ENCODE measurements at places on chromosomes 4 and X.

- DNase-seq = peak; percentile 66
Measured at GRCh38 chrX:150692831-150693724, at the start of gene MTMR1. MTMR1 (plus strand) TSS chrX:150693396; CDS start chrX:150693531, 135 bp downstream.

DNA sequence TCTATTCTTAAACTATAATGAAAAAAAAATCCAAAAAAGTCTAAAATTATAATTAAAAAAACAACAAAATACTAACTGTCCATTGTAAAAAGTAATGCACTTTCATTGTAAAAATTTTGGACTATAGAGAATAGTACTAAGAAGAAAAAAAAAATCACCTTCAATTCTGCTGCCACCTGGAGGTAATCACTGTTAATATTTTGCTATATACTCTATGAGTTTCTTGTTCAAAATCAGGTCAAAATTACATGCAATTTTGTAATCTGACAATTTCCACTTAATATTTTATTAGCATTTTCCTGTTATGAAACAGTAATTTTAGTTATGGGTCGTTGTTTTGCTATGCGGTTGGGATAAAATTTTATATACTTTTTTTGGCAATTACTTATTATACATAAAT lies 62.0 kb downstream of the HTT start:
- DNase-seq = no peak

DNA sequence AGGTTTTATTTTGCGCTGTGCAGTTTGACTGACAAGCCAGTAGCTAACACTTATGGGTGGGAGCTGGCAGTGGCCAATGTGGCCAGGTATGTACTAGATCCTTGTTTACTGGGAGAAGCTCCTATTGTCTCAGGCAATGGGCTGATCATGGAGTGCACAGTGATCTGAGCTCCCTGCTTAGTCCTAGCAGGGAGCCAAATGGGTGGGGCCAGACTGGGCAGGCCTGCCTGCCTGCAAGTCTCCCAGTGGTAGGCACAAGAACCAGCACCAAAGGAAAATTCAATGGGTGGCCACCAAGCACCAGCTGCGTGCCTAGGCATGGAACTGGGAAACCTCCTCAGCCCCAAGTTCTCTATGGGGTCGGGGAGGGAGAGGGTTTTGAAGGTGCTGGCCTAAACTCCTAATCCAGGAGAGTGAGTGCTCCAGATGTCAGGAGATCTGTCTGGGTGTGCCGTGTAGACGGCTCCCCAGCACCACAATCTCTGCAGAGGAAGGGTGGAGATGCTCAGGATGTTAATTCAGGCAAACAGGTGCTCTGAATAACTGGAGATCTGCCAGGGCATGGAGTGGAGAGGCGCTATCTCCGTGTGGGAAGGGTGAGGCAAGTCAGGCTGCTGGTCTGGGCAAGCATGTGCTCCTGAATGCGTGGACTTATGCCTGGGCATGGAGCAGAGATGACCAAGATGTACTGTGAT lies 48.2 kb downstream of the SPCS3 start:
- no peak for DNase-seq

- no peak for DNase-seq
Measured at GRCh38 chr4:146108756-146109155, 66.8 kb upstream of the LSM6 start.

DNA sequence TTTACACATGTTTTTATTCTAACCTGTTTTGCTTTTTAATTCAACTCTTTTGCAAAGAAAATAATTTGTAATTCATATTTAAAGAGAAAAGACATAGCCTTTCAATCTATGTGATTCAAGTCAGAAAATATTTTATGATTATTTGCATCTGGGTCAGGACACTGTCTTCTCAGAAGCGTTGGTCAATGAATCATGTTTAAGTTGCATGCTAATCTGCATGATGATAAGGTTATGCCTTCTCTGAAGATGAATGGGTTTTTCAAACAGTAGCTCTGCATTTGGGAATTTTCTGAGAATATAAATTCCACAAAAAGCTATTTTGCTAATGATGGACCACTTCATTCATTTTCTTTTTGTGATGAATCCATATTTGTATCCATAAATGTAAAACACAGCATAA lies 282.5 kb downstream of the TMA16 start:
- no peak for DNase-seq

DNA sequence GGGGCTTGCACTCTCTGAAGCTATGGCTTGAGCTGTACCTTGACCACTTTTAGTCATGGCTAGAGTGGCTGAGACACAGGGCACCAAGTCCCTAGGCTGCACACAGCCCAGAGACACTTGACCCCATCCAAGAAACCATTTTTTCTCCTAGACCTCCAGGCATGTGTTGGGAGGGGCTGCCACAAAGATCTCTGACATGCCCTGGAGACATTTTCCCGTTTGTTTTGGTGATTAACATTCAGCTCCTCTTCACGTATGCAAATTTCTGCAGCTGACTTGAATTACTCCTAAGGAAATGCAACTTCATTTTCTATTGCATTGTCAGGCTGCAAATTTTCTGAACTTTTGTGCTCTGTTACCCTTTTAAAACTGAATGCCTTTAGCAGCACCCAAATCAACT lies 142.6 kb downstream of the TECRL start:
- no peak for DNase-seq

GRCh38 chrX:50108264-50108663 lies 92.5 kb downstream of the AKAP4 start:
- no peak for DNase-seq

DNA sequence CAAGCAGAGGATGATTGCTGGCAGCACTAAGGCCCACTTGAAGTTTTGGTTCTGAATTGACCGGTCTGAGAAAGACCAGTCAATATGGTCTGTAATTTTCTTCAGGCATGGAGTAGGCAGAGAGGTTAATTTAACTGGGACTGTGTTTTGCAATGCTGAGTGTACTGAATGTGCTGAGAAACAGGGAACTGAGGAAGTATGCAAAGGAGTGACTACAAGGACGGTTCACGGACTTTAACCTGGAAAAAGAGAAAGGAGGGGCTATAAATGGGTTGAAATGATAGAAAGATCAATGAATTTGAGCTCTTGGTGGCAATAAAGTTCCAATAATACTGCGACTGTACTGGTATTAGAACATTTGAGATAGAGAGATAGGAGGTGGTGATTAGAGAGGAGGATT lies 84.5 kb downstream of the MAGEB17 start:
- no peak for DNase-seq

GRCh38 chrX:71958281-71958675 lies 47.6 kb downstream of the NHSL2 start:
- no peak for DNase-seq

DNA sequence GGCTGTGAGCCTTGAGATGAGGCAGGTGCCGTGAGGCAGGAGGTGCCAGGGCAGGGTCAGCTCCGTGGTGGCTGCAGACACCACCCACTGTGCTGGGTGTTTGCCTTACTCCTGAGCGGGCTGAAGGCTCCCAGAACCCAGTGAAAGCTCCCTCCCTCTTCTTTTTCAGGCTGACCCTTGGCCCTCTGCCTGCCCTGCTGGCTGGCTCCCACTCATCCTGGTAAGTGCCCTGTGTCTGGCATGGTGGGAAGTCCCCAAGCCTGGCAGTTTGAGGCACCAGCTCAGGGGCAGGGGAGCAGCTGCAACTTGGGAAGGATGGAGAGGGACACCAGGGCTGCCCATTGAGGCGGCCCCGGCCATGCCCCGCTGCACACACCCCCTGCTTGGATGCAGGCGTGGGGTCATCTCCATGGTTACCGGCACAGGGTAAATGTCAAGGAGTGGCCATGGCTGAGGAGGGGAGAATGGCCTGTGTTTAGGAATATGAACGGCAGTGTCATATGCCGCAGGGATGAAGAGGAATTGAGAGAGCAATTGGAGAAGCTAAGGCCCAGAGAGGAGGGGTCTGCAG lies 16.8 kb downstream of the SH3BP2 start:
- no peak for DNase-seq

- DNase-seq = no peak
Measured at GRCh38 chrX:149471397-149471796, 33.7 kb downstream of the IDS start.

DNA sequence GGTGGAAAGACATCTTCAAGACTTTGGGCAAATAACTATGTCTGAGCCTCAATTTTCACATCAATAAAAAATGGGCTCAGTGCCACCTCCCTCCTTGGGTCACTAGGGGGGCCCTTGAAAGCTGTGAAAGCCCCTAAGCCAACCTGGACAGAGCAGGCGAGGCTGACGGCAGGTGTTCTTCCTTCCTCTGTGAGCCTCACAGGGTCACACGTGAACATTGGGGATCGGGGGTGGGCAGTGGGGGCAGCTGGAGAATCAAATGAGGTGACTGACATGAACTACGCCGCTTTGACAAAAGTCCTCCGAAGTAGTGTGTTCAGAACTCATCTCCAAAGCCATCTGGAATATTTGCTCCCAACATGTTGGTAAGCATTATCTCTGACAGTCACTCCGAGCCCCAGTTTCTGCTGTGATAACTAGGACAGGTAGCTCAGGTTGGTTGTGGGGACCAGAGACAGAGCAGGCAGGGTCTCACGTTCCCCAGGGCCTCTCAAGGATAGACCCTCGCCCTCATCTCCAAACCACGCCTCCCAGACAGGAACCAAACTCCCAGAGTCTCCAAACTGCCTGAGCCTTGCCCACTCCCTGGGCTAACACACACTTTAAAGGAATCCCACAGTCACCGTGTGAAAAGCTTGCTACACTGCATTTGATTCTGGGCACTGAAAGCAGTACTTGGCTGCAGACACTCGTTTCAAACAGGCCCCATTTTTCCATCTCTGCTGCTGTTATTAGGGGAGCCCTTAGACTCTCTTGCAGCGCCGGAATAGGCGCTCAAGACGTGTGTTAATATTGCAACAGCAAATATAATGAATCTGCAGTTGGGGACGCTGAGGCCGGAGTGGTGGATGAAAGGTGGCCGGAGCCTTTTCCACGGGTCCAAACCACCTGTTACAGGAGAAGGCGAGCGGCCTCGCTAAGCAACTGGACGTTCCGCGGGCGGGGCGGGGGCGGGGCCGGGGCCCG lies 717 bp upstream of the WFS1 start:
- DNase-seq = no peak

DNA sequence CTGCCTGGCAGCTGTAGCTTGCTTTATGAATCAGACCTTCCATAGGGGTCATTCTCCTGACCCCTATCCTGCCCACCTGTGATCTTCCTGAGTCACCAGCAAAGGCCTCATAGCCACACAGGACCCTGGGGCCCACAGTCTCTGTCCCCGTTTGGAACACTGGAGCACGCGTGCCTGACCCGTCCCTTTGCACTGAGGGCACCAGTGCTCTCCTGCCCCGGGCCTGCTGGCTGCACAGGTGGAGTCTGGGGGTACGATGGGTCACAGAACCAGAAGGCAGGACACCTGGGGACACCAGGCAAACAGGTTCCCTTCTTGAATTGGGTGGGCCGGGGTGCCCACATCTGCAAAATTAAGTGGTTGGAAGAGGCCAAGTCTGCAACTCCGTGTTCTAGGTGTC lies 97.2 kb downstream of the CPZ start:
- DNase-seq = no peak

DNA sequence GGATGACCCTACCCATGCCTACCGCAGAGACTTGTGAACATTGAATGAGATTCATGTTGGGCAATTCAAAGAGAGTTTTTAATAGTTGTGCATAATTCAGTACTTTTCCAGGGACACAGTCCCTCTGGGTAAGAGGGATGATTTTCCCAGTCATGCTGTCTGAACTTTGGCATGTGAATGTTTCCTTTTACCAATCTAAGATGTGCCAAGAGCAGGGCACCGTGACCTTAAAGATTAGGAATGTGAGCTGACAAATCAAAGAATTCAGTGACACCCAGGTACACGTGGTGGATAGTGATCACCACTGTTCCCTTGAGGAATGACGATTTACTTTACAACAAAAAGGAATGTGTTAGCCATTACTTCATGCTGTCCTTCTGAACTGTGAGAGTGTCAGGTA lies 515.6 kb downstream of the PPARGC1A start:
- DNase-seq = no peak
